ENCODE measurements at places on chromosomes 7 and 10.

DNA sequence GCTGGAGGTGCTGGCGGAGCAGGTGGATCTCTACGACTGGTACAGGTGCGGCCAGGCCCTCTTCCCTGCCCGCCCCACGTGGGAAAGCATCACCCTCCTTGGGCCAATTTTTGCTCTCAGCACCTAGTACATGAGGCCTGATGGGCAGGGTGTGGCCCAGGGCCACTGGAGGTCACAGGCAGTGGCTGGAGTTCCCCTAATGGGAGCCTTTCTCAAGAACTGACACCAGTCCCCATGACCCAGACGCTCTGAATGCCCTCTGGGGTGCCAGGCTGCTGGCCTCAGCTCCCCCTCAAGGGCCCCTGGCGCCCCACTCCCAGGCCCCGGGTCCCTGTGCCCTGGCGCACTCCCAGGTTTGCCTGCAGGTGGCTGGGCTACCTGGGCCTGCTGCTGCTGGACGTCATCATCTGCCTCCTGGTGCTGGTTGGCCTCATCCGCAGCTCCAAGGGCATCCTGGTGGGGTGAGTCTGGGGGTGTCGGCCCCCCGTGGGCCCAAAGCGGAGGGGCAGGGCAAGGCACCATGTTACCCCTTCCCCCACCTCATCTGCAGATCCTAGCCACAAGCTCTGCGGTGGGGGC lies 15.9 kb downstream of the TTYH3 start:
- DNase-seq: no peak

- no peak for DNase-seq
Observed at GRCh38 chr7:18796216-18796615, 300.7 kb downstream of the HDAC9 start.

GRCh38 chr7:122379491-122379890 lies 74.9 kb upstream of the FEZF1 start:
- no peak for DNase-seq

DNA sequence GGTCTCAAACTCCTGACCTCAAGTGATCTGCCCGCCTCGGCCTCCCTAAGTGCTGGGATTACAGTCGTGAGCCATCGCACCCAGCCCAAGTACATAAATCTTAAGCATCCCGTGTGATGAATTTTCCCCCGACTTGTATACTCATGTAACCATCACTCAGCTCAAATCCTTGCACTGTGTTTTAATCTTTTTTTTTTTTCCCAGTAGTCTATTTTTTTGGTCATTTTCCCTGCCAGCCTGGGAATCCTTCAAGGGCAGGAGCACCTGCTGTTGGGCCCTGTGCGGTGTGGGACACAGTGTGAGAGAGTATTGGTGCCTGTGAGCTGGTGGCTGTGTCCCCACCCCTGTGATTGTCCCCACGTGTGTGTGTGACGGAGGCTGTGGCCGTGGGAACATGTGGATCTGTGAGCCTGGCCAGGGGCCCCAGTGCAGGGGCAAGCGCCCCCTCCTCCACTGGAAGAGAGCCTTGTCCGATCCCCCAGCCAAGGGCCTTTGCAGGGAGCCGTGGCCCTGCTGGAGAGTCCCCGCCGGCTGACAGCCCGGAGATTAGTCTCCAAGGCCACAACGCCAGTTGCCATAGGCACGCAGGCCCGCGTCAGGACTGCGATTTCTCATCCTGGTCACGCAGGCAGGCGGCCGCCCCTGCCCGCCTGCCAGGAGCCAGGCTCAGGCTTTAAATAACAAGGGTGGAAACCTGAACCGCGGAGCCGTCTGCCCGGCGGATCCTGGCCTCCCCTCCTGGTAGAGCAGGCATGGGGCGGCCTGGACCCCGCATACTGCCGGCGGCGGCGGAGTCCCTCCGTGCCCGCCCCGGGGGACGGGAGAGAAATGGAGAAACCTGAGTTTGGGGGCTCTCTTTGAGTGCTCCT lies 26.5 kb downstream of the GTF2IRD1 start:
- peak; percentile 87 for DNase-seq

DNA sequence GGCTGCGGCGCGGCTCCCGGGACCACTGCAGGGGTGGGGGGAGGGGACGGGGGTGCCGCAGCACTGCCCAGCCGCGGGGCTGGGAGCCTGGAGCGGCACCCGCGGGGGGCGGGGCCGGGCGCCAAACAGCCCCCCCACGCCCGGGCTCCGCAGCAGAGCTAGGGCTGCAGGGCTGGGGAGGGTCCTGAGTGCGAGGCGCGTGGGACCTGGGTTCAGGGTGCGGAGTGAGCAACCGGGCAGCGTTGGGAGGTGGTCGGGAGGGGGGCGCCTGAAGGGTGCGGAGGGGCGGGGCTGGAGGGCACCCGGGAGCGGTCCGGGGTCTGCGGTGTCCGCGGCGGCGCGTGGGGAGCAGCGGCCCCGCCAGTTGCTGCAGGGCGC lies 528 bp downstream of the CAMK2G start:
- DNase-seq: no peak

GRCh38 chr7:77743518-77743917 lies 47.3 kb downstream of the RSBN1L start:
- no peak for DNase-seq

- DNase-seq: no peak
Observed at GRCh38 chr10:31583293-31583692, 264.3 kb downstream of the ZEB1 start.

GRCh38 chr10:91883549-91884444 lies 25.5 kb downstream of the FGFBP3 start:
- DNase-seq: peak; percentile 56

DNA sequence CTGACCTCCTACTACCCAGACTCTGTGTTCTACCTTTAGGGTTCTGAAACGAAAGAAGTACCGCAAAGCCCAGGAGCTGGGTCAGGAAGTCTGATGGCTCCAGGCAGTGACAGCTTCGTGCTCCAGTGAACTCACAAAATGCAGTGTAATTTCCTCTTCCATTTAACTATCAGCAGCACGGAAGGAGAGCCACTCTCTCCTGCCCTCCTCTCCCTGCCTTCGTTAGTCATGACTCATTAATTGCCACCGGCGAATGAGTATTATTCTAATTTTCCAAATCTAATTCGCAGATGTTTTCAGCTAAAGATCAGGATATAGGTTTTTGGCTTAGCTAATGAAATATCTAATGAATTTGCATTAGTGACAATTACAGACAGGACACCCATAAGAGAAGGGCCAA lies 1262.0 kb downstream of the TYW1 start:
- no peak for DNase-seq

GRCh38 chr10:15313843-15314242 lies 57.2 kb downstream of the FAM171A1 start:
- DNase-seq: peak; percentile 33

DNA sequence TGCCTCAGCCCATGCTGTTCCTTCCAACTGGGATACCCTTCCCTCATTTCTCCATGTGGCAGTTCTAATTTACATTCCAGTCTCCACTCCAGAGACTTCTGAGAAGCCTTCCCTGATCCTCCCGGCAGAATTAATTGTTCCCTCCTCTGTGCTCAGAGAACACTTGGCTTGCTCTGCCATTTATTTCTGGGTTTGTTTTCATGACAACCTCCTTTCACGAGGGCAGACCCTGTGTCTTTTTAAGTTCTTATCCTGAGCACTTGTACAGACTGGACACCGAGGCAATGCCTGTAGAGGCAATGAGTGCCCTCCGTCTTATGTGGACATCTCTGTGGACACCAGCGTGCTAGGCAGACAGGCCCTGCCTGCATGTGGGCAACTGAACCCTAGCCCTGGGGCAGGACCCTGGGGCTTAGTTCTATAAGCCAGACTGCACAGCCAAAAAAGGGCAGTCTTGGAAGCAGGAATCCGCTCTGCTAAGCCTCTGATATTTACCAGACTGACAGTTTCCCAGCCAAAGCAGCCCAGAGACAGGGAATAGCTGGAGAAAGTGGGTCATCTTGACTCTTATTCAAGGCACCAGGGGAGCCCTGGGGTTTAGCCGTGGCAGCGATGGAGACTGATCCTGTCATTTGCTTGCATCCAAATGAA lies 474.0 kb downstream of the RPS24 start:
- no peak for DNase-seq
